ENCODE measurements at places on chromosomes 1 and 21. TPM values are rescaled to one million over a fixed set of nuclear protein-coding genes. Genes with fewer than 3 reads are reported as not detected.

The TEX38 gene
- total RNA-seq, result 0.29 TPM

The RPL22 gene
- total RNA-seq, result 139 TPM

The LCE3D gene
- not detected for total RNA-seq

The NBPF4 gene
- total RNA-seq, result not detected

The RNU1-4 gene
- total RNA-seq, result under 0.01 TPM

The KIF1B gene
- 31.1 TPM for total RNA-seq

The PKNOX1 gene
- total RNA-seq, result 15.0 TPM

The TMEM167B gene
- 26.2 TPM for total RNA-seq

The CACNA1E gene
- not detected for total RNA-seq

The XKR8 gene
- total RNA-seq, result 7.4 TPM

The RGS16 gene
- 0.66 TPM for total RNA-seq

The RORC gene
- total RNA-seq, result 0.15 TPM

The PEAR1 gene
- total RNA-seq, result 5.6 TPM

The OR6N1 gene
- total RNA-seq, result not detected

The SPRR2A gene
- not detected for total RNA-seq

The MIXL1 gene
- total RNA-seq, result not detected

The LCE2A gene
- not detected for total RNA-seq

The SNAPIN gene
- 65.5 TPM for total RNA-seq

The C1orf116 gene
- total RNA-seq, result not detected

The HSD3B2 gene
- total RNA-seq, result not detected

The LCE3E gene
- total RNA-seq, result not detected

The RUNX3 gene
- not detected for total RNA-seq

The CAMTA1 gene
- total RNA-seq, result 37.9 TPM

The DYNLT5 gene
- 0.33 TPM for total RNA-seq

The ZYG11A gene
- 3.5 TPM for total RNA-seq

The TARBP1 gene
- 25.5 TPM for total RNA-seq

The UMODL1 gene
- total RNA-seq, result not detected

The SHE gene
- 0.15 TPM for total RNA-seq

The VHLL gene
- total RNA-seq, result not detected

The HCRTR1 gene
- not detected for total RNA-seq

The TMEM79 gene
- 1.3 TPM for total RNA-seq

The CFAP45 gene
- total RNA-seq, result 1.0 TPM

The LCE1A gene
- total RNA-seq, result not detected

The AKR7A3 gene
- 1.2 TPM for total RNA-seq

The SPRR1B gene
- total RNA-seq, result not detected

The MLLT11 gene
- 3.1 TPM for total RNA-seq

The RIMS3 gene
- total RNA-seq, result 0.33 TPM

The CNIH3 gene
- 15.7 TPM for total RNA-seq

The RNF186 gene
- total RNA-seq, result not detected

The WLS gene
- total RNA-seq, result 164 TPM

The NIPAL3 gene
- total RNA-seq, result 60.4 TPM

The PODN gene
- total RNA-seq, result 87.5 TPM

The CFAP107 gene
- under 0.01 TPM for total RNA-seq

The TXNIP gene
- total RNA-seq, result 159 TPM

The RAVER2 gene
- total RNA-seq, result 4.6 TPM

The KRTAP11-1 gene
- total RNA-seq, result not detected

The FCMR gene
- not detected for total RNA-seq

The VCAM1 gene
- 2.9 TPM for total RNA-seq

The SHISA4 gene
- total RNA-seq, result 15.3 TPM

The TCHH gene
- not detected for total RNA-seq

The HHAT gene
- 3.3 TPM for total RNA-seq

The RPTN gene
- total RNA-seq, result not detected

The ZBTB8OS gene
- total RNA-seq, result 40.6 TPM

The RHCE gene
- 0.15 TPM for total RNA-seq

The CRYAA gene
- not detected for total RNA-seq

The FAM43B gene
- total RNA-seq, result 0.33 TPM

The OR6K2 gene
- total RNA-seq, result not detected

The KRTAP7-1 gene
- total RNA-seq, result not detected

The CXADR gene
- 1.2 TPM for total RNA-seq

The TENT5C gene
- 2.6 TPM for total RNA-seq
